ENCODE measurements at places on chromosomes 5 and 9.

- no peak for ATAC-seq
Observed at GRCh38 chr5:27341342-27341741, 303.0 kb upstream of the CDH9 start.

- ATAC-seq = no peak
Observed at GRCh38 chr5:154309371-154309745, 118.8 kb downstream of the GALNT10 start.

DNA sequence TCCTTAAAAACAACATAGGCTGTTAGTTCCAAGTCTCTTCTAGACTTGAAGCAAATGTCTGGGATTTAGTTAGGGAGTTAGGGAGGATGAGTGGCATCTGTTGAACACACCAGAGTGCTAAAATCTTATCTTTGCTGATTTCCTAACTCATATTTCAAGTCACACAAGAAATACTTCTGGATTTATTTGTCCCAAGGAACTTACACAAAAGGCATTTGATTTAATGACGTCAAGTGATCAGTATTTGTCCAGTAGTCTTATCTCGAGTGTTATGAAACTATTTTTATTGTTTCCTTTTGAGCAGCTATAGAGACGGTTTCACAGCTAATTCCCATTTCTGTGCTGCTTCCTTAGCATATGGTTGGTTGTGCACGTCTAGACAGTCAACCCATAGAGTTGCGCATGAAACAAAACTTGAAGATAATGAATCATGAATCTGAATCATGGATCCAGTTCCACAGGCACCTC, 140.5 kb upstream of the TUT7 start:
- ATAC-seq = no peak

DNA sequence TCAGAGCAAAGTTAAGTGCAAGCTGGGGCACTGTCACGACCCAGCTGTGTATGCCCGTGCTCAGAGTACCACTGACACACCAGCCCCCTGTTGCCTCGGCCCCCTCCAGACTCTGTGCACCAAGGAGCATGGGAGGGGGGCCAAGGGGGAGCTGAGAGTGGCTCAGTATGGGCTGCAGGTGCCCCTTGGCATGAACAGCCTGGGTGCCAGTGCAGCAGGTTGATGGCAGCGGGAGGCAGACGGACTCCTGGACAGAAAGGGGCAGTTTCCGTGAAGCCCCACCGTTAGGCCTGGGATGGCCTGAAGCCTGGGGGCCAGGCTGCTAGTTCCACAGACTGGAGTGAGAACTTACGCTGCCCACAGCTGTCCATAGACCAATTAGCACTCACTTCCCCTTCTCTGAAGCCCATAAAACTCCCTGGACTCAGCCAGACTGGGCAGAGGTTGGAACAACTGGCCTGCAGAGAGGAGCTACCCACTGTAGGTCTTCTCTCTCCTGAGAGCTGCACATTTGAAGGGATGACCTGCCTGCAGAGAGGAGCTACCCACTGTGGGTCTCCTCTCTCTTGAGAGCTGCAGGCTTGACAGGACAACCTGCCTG, 182.8 kb downstream of the DEPDC1B start:
- ATAC-seq = no peak

GRCh38 chr9:16241231-16241630, 629.2 kb downstream of the BNC2 start:
- ATAC-seq = no peak

DNA sequence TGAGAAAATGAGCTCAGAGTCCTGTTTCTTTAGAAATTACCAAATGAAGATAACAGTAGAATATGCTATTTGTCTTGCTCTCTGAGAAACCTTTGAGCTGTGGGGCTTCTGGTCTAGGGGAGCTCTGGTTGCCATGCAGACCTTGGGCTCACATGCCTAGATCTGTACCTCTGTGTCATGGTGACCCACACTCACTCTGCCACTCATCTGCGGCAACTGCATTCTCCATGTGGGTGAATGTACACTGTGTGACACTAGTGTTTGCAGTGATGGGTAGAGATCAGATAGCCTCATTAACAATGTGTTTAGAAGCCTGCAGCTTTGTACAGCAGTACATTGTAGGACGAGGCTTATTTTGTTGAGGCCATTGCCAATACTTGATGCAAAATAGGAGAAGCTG, 521.2 kb downstream of the CHSY3 start:
- ATAC-seq = no peak
